Urinary bladder (tissue), 4 donors: ENCODE measurements at places on chromosomes 2 and 18. TPM values are rescaled to one million over a fixed set of nuclear protein-coding genes. Genes with fewer than 3 reads are reported as not detected.

GRCh38 chr2:37168217-37168981, 11.6 kb upstream of the EIF2AK2 start:
- DNase-seq, result no peak

- no peak for DNase-seq
Observed at GRCh38 chr18:69996417-69996816, 48.7 kb upstream of the CD226 start.

DNA sequence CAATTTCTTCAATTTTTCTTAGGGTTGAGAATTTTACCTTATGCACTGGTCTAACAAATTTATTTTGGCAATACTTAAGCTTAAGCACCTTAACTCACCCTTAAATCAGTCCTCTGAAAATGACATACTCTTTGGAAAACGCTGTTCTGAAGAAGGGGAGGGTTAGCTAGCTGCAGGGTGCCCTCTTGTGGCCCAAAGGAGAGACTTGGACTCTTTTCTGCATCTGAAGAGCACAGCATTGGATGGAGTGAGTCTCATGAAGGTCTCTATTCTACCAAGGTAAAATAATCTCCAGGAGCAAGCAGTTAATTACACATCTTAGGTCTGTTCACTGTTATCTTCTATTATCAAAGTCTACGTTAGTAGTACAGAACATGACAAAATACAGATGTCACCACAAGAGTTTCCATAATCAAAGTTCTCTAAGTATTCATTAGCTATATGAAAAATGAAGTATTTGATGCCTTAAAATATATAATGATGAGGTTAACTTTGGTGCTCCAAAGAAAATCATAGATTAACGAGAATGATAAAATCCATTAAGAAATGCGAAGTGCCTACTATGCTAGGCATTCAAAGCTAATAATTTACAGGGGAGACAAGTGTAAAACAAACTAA, 24.4 kb downstream of the PUM2 start:
- DNase-seq, result no peak

GRCh38 chr18:23536204-23536603, 32.9 kb downstream of the RMC1 start:
- DNase-seq, result no peak

GRCh38 chr2:44974064-44974715, 32.7 kb downstream of the SIX3 start:
- DNase-seq, result no peak

DNA sequence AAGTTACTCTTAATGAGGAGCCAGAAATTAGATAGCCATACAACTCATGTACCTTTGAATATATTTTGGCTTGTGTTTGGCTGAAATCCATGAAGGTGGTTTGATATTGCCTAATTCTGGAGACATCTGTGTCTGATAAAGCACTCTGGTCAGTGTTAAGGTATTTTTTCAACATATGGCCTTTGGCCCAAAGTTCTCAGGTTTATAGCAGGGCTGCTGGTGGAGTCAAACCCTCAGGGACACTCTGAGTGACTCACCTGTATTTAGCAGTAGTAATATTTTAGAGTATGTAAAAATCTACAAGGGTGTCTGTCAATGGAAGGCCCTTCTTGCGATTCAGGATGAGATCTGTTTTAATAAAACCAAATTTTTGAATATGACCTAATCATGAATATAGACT, 666.5 kb downstream of the SLC4A3 start:
- no peak for DNase-seq

DNA sequence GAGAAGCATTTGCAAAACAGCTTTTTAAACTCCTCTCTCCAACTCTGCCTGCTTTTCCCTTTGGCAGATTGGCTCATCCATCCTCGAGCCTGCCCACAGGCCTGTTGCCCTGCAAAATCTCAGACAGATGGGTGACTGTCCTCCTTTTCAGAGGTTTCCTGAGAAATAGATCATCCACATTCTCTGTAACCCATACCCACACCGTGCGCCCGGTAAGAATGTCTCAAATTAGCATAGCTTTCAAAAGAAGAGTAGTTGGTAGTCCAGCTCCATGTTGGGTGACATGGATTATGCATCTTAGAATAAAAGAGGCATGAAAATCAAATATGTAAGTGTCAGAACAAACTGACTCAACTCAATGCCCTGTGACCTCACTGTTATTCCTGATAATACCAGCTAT, 457.9 kb downstream of the TSN start:
- no peak for DNase-seq

GRCh38 chr2:232896720-232897597, 26.9 kb downstream of the SNORC start:
- DNase-seq, result no peak

DNA sequence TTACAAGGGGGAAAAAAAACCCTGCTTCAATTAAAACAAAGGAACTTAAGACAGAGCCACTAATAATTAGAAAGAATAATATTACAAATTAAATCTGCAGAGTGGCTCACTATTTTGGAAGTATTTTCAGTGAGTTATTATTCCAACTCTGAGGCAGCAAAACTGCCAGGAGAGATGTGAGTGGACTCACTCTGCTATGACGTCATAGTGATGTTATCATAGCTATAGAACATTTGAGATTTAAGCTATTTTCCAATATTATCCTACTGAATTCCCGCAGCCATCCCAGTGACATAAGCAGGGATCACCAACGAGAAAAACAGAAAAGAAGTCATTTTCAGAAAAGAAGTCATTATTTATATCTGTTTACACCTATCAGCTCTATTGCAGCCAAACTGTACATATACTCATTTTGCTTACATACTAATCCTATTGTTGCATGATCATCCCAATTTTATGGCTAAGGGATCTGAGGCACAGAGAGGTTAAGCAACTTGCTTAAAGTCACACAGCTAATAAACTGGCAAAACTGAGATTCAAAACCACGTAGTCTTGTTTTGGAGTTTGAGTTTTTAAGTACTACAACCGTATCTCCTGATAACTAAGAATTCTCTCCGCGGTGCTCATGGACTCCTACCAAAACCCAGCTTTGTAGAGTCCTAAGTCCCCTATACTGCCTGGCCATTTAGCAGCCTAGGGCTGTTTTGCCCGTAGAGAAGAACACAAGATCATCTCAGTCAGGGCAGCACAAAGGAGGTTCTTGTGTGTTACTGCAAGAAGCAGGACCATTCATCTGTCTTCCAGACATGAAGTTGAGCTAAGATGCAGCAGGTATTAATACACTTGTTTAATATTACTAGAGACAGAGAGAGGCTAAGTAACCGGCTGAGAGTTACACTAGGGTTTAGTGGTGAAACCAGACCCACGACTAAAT, 299.8 kb downstream of the TCF4 start:
- no peak for DNase-seq

DNA sequence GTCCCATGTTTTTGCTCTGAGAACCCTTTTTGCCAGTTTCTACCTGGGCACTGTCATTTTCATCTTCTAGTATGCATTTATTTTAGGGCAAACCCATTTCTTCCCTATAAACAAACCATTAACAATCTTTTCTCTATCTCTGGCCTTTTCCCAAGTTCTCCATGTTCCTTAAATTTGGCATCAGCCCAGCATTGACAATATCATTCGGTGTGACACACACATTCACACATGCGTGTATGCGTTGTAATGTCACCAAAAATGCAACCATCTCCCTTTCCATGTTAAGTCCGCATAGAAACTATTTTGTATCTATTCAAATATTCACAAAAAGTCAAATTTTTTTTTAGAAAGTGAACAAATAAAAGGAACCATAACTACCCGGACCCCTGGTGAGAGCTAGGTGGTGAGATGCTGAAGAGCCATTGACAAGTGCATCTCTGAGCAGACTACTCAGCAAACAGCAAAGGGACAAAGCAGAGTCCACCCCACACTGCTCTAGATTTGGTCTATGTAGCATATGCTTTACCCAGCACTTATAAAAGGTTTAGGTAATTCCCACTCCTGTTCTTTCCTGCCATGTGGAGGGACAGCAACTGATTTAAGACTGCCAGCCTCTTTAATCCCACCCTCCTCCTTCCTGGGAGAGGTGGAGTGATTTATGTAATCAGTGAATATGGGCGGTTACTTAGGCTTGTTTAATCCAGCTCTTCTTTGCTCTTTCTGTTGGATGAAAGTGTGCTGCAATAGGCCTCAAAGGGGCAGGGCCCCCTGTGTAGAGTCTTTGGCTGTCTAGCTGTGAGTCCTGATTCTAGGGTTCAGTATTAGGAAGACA, 124.1 kb downstream of the METTL8 start:
- DNase-seq, result no peak

DNA sequence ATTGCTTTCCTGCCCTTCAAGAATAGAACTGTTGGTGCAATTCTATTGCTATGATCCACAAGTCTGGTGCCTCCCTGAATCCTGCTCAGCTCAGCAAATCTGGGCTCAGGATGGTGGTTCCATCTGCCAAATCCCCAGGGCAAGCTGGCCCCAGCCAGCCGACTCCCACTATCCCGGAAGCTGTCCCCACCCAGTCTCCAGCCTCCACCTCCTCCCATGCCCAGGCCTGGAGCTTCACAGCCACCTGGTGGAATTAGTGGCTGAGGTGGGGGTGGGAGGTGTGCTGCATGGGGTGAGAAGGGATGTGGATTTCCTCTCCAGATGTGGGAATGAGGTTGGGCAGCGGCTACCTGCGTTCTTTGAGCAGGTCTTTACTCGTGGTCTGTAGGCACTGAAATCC, 119.3 kb upstream of the SMAD2 start:
- no peak for DNase-seq

DNA sequence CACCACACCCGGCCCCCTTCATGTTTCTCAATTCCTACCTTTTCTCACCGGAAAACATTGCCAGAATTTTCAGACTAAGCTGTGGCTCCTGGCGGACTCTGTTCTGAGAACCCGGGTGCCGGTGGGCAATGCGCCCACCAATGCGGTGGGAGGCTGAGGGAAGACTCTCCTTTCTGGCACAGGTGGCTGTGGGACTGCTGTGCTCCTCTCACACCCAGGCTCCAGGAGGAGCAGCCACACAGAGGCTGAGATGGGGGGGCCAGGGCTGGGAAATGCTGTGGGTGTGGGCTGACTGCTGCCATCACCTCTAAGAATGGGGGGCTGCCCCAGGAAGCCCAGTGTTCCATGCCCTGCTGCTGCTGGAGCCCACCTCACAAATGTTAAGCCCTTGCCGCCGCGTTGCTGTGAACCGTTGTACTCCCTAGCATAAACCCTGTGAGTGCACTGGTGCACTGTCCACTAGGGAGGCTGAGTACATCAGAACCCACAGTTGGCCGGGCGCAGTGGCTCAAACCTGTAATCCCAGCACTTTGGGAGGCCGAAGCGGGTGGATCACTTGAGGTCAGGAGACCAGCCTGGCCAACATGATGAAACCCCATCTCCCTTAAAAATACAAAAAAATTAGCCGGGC, 152.6 kb downstream of the LDLRAD4 start:
- DNase-seq, result no peak

- DNase-seq, result no peak
Observed at GRCh38 chr2:235007664-235008457, 56.0 kb downstream of the SH3BP4 start.

GRCh38 chr2:20504174-20504573, 57.3 kb downstream of the RHOB start:
- DNase-seq, result no peak

DNA sequence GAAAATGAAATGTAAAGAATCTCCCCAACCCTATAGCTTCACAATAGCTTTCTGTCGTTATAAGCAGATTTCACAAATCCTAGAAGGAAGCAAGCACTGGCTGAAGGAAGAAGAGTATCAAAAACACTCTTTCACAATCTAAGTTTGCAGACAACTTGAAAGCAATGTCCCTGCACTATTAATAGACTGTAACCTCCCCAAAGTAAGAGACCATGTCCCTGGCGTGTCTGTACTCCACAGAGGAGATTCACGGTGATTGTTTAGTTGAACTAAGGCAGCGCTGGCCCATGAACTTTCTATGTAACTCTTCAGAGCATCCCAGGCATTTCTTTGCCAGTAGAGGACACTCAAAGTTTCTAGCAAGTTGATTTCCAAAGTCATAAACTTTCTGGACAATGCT, 128.0 kb upstream of the HNRNPA3 start:
- no peak for DNase-seq

DNA sequence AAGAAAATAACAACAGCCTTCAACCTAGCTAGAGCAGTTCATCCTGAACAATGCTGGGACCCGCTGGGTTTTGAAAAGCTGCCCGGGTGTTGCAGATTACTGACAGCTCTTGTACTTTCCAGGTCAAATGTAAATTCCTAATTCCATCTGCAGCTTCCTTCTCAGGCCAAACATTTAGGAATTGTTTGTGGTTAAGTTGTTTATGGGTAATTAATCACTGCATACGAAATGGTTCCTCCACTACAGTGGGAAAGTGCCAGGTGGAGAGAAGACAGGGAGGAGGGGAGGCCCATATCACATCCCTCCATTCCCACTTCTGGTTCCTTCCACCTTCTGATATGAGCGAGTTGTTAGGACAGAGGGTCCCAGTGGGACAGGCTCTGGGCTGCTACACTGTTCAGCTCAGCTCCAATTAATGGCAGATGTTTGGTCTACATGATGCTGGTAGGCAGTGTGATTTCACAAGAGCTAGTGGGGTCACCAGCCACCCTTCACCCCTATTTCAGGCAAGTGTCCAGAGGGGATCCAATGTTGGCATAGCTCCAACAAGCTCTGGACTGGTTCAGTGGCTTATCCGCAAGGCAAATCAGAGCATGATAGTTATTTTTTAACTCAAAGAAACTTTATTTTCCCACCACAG, 112.9 kb upstream of the ACAA2 start:
- no peak for DNase-seq

DNA sequence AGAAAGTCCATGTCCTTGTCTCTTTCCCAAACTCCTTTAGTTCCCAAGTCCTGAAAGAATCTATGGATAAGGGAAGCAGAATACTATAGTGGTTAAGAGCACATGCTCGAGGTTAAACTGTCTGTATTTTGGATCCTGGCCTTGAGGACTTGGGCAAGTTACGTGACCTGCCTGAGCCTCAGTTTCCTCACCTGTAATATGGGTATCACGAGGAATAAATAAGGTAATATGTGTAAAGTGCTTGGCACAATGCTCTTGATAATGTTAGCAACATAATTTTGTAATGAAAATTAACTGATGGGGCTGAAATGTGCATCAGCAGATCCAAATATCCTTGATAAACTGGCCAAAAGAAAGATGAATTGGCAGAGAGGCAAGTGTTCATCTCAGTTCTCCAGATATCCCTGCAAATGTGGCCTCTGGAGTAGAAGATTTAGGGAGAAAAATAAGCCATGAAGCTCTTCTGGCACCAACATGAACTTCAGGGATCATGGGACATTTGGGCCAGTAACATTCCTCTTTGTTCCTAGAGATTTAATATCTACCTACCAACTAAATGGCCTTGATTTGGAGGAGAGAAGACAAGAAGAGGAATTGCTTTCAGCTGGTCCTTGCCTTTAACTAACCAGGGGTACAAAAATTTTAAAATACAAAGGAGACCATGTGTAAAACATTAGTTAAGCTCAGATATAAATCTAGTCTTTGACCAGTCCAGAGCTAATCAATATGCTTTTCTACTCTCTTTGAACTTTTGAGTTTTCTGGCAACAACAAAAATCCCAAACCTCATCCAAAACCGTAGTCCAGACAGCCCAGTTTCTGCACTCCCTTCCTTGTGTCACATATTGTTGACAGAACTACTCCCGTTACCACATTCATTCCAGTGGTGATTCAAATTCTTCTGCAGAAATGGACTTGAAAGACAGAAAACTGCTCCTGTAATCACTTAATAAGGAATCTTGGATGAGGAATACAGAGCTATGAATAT, 52.7 kb upstream of the EML4 start:
- DNase-seq, result no peak

The SLC9A2 gene
- 4.2 TPM for total RNA-seq

The TRIM43 gene
- not detected for total RNA-seq

The PLCD4 gene
- 6.7 TPM for total RNA-seq

The IL1RN gene
- 6.7 TPM for total RNA-seq

The CNDP1 gene
- total RNA-seq, result 0.16 TPM

The MC5R gene
- not detected for total RNA-seq

The GRP gene
- not detected for total RNA-seq

The TMEM247 gene
- not detected for total RNA-seq
